ENCODE measurements at places on chromosomes 2 and 18.

DNA sequence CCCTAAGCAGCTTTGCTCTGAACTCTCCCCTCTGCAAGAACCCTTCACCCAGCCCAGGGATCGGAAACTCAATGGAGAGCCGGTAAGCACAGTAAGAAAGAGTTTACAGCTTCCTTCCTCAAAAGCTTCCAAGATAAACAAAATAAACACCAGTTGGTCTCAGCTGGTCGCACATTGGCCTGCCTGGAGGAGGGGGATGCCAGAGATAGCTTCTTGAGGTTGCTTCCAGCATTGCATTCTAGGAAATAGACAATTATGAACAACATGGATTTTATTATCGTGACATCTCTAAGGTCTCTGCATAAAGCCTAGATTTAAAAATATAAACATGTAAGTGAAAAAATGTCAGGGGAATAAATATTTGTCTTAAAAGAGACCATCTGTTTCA, 141.5 kb upstream of the PKDCC start:
- no peak for DNase-seq

DNA sequence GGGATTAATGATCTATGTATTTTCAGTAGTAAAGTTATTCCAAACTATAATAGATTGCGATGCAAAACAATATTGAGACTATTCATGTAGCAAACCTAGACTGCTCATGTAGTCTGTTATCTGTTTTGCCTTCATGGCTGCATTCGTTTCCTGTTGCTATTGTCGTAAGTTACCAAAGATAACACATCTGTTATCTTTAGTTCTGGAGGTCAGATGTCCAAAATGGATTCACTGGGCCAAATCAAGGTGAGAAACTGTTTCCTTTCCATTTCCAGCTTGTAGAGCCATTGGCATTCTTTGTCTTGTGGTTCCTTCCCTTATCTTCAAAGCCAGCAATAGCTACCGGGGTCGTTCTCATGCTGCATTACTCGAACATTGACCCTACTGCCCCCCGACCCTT, 20.9 kb downstream of the ITGAV start:
- no peak for DNase-seq

DNA sequence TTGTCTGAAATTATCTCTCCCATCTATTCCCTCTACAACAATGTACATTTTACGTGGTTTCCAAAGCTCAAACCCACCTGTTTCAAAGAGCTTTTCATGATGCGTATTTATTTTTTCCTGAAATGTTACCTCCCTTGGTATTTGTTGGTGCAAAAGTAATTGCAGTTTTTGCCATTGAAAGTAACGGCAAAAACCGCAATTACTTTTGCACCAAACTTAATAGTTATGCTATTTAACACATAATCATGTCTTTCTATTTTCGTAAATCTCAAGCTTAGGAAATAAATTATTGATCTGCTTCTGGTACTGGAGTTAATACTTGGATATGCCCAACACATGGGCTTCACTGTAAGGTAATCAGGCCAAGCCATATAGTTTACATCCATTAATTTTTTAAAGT, 85.2 kb downstream of the SUCLG1 start:
- no peak for DNase-seq

GRCh38 chr2:238927746-238928519, 80.0 kb downstream of the TWIST2 start:
- DNase-seq: no peak

DNA sequence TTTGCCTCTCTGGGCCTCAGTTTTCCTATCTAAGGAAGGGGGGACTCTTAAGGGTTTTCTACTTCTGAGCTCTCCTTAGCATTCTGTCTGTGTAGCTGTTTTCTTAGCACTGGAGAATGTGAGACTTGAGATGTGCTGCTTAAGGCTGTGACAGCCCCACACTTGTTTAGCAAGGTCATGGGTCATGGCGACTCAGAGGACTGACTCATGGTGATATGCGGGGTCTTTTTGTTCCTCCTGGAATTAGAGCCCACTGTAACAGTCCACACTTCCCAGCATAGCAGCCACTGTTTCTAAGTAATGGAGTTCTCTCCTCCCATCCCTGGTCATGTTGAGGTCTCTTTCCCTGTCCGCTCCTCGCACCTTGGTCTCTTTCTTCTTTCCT, 4.1 kb upstream of the LPIN1 start:
- DNase-seq: no peak

GRCh38 chr18:8912348-8913326, 189.9 kb upstream of the NDUFV2 start:
- DNase-seq: no peak

- no peak for DNase-seq
Observed at GRCh38 chr2:70115646-70116442, 28.6 kb downstream of the PCBP1 start.

DNA sequence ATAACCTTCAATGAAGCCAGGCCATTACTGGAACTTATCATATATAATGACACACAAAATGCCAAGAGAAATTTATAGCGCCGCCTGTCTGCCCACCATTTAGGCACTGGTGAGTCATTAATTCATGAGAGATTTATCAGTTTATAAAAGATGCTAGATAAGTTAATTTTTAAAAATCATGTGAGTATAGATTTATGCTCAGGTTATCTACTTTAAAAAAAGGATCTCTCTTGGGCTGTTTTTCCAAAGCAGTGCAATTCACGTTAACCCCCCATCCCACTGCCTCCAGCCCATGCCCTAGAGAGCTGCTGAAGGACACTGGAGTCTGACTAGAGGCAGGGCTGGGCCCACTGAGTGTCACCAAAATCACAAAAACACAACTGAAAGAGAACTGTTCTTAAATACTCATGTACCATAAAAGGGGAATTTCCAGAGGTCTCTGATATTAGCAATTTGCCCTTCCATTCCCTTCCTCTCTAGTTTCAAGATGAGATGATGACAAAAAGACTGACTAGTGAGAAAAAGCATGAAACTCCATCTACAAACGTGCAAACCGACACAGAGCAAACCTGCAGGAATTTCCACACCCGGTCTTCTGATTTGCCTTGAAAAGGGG, 160.8 kb downstream of the BCL2 start:
- DNase-seq: no peak

GRCh38 chr18:77068321-77069312, 64.0 kb downstream of the MBP start:
- DNase-seq: no peak

- no peak for DNase-seq
Observed at GRCh38 chr2:60478660-60479059, 74.8 kb downstream of the BCL11A start.

DNA sequence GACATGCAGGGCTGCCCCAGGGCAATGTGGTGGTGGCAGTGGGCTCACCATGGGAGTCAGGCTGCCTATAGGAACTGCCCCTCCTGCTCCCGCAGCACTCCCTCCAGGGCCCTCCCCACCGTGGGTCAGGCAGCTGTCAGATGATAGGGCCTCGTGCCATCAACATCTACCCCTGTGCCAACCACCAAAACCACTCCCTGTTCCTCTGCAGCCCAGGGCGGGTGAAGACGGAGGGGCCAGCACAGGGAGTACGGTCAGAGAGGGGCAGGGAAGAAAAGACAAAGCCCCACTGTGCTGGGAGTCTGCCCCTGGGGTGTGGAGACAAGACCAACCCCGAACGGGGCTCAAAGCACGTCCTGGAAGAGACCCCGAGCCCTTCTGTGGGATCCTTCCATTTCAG, 97.4 kb downstream of the TNS1 start:
- DNase-seq: peak; percentile 85

DNA sequence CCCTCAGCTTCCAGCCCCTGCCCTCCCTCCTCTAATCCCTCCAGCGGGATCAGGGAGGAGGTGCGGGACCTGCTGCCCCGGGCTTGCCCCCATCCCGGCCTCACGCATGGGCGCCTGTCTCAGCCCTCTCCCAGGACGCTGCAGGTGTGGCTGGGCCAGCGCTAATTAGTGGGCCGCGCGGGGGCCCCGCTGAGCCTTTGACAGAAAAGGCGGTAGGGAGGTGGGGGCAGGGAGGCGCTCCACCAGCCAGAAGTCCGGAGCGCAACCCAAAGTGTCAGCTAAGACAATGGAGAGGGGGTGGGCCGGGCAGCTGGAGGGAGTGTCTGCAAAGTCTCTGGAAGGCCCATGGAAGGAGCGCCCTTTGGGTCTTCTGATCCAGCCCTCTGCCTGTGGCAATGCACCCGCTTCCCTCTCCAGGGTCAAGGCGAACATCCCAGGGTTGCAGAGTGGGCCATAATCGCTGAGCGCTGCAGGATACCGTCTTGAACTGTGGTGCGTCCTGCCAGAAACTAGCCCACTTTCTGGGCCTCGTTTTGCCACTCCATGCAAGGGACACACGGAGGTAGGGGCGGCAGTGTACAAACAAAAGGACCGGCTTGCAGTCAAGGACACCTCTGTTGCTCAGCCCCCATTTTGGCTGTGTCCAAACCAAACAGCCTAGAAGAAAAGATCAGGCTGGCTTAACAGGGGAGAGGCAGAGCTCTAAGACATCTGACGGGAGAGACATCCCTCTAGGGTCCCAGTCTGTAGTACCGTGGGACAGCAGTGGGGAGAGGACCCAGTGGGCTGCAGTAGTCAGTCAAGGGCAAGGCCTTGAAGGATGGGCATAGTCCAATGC, 3.5 kb downstream of the ATP6V1B1 start:
- no peak for DNase-seq

GRCh38 chr18:10442551-10442971, 11.9 kb upstream of the APCDD1 start:
- no peak for DNase-seq

- no peak for DNase-seq
Observed at GRCh38 chr2:233961905-233962304, 44.7 kb downstream of the TRPM8 start.

DNA sequence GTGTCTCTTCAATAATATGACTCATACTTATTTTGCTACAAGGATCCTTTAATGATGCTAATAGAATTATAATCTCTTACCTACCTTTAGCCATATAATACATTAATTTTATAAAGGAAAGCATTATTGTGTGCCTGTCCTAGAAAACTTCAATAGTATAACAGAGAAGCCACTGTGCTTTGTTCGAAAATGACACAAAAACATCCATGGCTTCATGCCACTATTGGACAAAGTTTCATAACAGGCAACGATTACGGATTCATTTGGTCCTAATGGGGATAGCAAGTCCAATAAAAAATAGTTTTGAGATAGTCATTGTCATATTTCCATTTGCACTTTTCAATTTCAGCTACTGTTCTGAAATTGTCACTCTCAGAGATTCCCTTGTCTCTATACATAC, 52.5 kb upstream of the CCDC150 start:
- DNase-seq: no peak

- DNase-seq: no peak
Observed at GRCh38 chr18:56431551-56431950, 206.8 kb downstream of the TXNL1 start.

DNA sequence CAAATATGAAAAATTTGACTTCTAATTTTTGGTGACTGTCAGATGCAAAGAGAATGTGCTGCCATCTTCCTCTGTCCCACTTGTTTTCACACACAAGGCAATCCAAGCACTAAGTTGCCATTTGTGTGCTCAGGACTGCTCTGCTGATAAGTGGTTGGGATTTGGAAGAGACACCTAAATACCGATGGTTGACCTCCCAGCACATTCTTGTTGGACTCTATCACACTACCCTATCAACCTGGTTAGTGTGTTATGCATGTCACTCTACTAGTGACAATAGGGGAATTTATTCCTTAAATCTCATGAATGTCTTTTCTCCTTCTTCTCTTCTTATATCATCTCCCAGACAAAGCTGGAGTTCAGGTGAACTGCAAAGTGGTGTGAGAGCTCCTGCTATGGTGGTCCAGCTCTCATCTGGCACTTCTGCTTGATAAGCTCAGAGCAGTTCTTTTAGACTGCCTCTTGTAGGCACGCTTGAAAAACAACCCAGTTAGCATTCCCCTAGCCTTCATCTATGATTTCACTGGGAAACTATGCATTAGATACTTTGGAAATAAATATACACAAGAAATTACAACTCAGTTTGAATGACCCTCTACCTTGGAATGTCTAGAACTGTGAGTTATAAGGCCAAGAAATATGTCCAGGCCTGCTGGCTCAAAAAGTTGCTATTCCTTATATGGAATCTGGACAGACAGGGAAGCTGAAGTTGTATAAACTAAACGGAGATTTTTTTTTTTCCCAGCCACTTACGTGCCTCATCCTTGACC, 404.8 kb downstream of the MEIS1 start:
- no peak for DNase-seq

GRCh38 chr2:101763496-101764333, 66.2 kb downstream of the MAP4K4 start:
- no peak for DNase-seq

- DNase-seq: no peak
Observed at GRCh38 chr2:16198166-16198912, 258.0 kb downstream of the MYCN start.

DNA sequence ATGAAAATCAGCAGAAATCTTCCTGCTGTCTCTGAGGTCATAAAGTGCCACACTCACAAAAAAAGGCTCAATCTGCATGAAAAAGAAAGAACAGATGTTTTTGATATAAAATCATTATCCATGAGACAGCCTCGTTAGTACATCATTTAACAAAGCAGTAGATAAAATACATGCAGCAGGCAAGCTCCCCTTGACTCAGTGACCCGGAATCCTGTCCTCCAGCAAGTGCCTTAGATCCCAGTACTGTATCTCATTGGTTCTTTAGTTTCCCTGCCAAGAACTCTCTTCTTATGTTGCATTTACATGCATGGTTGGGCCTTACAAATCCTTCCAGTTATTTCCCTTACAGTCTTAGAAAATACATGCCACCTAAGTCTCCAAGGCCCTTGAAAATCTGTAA, 148.9 kb upstream of the CCDC195 start:
- DNase-seq: no peak

GRCh38 chr2:233015019-233015645, 2.1 kb upstream of the NGEF start:
- DNase-seq: no peak

- no peak for DNase-seq
Observed at GRCh38 chr2:70962885-70963878, 15.2 kb upstream of the ANKRD53 start.

DNA sequence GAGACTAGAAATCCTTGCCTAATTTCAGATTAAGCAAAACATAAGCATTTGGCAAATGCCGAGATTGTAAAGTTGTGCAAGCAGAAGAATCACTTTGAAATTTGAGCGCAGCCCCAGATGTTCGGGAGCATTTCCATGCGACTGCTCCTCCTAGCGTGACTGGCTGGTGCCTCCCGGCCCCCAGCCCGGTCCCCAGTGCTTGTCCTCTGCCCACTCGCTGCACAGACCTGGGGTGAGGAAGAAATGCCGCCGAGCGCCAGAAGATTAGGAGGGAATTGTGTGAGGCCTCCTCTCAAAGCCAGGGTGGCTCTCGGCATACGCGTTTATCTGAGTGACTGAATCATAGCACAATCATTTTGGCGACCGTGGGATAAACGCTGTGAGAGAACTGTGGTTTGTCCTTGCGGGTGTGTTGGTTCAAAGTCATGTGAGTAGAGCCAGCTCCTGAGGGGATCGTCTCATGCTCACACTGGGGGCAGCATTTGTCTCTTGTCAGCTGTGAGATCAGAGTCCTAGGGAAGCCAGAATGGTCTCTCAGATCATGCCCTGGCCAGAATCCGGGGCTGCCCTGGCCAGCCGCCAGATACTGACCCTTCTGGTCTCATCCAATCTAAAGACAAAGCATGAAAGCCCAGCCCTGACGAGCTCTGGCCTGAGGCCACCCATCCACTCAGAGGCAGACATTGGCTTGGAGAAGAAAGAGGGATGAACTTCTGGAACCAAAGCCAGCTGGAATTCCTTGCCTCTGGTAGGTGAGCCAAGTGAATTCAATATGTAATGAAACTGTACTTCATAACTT, 189.3 kb downstream of the SH3RF3 start:
- DNase-seq: no peak

Data from anterior cingulate cortex (tissue), 58 donors.